Activated CD4-positive, alpha-beta T cell treated with anti-CD3 and anti-CD28 coated beads for 4 hours (primary cell): ENCODE measurements at places on chromosomes 3 and 15.

- DNase-seq = no peak
Observed at GRCh38 chr3:155512175-155512866, 218.8 kb upstream of the STRIT1 start.

DNA sequence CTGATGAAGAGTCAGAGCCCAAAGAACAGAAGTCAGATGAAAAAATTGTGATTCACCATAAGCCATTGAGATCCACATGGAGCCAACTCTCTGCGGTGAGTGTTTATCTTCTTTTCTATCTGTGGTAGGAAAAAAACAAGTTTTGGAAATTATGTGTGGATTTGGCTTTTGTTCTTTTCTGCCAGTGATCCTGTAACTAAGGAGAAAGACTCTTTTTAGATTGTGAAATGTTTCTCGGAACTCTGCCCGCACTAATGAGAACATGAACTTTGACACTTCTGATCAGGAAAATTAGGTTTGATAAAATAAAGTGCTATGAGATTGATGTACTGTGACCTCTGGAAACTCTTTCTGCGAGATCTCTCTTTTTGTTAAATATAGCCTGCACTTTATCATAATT, 8.4 kb downstream of the ARHGEF26 start:
- no peak for DNase-seq

DNA sequence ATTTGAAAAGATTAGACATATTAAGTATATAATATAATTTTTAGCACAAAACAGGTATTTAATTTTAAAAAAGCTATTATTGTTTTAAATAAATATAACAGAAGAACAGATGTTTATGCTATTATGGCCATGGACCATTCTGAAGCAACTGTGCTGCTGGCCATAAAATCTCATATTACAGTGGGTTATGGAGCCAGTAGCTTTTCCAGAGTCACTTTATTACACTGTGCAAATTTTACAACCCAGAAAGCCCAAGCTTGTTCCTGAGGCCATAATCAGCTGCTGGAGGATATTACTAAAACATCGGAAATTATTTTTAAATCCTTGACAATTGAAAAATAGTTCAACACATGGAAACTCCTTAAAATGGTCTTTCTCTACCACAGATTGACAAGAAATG, 557.3 kb upstream of the KCNMB2 start:
- no peak for DNase-seq

DNA sequence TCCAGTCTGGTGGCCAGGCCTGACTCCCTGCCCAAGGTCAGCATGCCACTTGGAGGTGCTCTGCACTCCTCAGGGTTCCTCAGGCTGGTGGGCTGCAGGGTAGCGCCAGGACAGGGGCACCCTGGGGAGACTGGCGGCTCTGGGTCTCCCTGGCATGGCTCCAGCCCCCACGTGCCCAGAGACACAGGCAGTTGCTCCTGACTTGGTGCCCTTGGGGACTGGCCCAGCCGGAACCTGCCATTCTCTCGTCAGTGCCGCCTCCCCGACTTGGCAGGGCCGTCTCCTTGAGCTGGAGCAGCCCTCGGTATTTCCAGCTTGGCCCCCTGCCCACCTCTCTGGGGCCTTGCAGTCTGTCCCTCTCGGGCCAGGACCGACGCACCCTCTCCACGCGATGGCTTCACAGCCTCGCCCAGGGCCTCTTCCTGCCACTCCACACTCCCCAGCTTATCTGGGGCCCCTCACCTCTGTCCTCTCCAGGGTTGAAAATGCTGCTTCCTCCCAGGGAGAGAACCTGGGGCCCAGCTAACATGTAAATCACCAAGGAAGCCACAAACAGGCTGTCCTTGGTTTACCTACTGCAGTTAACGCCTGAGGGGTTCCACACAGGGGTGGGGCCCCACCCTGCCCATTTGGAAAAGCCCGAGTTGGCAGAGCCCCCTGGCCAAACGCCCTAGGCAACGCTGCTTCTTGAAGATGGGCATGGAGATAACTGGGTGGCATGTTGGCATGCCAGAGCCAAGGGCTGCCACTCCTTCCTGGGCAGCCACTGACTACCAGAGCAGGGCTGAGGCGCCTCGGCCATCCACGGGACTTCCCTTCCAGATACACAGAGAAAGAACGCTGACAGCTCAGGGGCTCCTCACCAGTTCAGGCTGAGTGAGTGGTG, 61.4 kb downstream of the SMAD6 start:
- no peak for DNase-seq

- DNase-seq = no peak
Observed at GRCh38 chr3:851098-851790, 241.6 kb upstream of the CNTN6 start.
